Astrocyte (in vitro differentiated cells and primary cell): ENCODE measurements at places on chromosomes 11 and 22. TPM values are rescaled to one million over a fixed set of nuclear protein-coding genes. Genes with fewer than 3 reads are reported as not detected.

RBMXL2 gene
- not detected in 2 replicates for total RNA-seq

CARNS1 gene
- total RNA-seq = 0.10 and 0.23 TPM in 2 replicates

MMP12 gene
- not detected in 2 replicates for total RNA-seq

LRRN4CL gene
- total RNA-seq = 0.17 and 0.43 TPM in 2 replicates

SERPINH1 gene
- total RNA-seq = 768 and 923 TPM in 2 replicates

GNAZ gene
- total RNA-seq = 0.96 and 1.1 TPM in 2 replicates

IL17RA gene
- total RNA-seq = 21.5 and 26.7 TPM in 2 replicates
